ENCODE measurements at places on chromosomes 3 and 15.

- no peak for DNase-seq
These were observed 43.8 kb downstream of the GAP43 start for GRCh38 chr3:115666920-115667737.

GRCh38 chr15:74844319-74845207 lies 1.6 kb upstream of the ULK3 start:
- DNase-seq, result no peak

GRCh38 chr3:194871143-194871863 lies 185.6 kb downstream of the FAM43A start:
- no peak for DNase-seq

- DNase-seq, result no peak
These were observed 141.2 kb downstream of the STT3B start for GRCh38 chr3:31673950-31674349.

DNA sequence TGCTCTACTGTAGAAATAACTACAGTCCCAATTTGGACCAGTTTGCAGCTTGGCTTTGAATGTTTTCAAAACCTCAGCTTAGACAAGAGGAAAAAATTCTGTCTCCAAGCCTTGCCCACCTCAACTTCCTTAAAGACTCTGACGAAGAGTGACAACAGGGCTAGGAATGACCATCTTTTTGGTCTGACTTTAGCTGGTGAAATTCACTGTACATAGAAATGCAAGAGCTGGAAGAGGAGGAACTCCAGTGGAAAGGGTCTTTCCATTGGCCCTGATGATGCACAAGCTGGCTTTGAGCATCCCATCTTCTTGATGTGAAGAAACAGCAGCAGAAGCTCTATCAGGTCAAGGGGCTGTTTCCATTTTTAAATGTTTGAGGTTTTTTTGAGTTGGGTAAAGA lies 22.7 kb upstream of the SH3BP5 start:
- DNase-seq, result no peak

GRCh38 chr3:161969867-161970266 lies 473.3 kb downstream of the OTOL1 start:
- no peak for DNase-seq

GRCh38 chr3:154122912-154123559 lies 1.8 kb downstream of the ARHGEF26 start:
- no peak for DNase-seq

DNA sequence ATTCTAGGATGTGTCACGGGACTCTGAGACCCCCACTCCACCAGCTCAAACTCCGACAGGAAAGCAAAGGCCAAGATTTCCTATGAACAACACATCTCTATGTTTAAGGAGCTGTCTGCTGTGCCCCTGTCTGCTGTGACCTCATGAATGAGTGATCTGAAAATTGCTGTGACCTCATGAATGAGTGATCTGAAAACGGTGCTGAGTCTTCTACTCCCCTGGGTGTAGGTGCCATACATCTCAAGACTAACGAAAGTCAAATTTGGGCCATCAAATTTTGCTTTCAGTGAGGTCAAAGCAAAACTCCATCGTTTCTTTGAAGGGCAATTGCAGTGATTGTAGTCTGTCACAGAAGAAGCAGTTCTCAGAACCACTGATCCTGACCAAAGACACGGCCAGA lies 24.4 kb downstream of the IL5RA start:
- no peak for DNase-seq

GRCh38 chr15:38049891-38050290 lies 115.5 kb downstream of the TMCO5A start:
- DNase-seq, result no peak

GRCh38 chr3:101936419-101937356 lies 87.4 kb downstream of the NFKBIZ start:
- no peak for DNase-seq

- DNase-seq, result no peak
These were observed 8.3 kb downstream of the LRRC3B start for GRCh38 chr3:26630669-26631389.

DNA sequence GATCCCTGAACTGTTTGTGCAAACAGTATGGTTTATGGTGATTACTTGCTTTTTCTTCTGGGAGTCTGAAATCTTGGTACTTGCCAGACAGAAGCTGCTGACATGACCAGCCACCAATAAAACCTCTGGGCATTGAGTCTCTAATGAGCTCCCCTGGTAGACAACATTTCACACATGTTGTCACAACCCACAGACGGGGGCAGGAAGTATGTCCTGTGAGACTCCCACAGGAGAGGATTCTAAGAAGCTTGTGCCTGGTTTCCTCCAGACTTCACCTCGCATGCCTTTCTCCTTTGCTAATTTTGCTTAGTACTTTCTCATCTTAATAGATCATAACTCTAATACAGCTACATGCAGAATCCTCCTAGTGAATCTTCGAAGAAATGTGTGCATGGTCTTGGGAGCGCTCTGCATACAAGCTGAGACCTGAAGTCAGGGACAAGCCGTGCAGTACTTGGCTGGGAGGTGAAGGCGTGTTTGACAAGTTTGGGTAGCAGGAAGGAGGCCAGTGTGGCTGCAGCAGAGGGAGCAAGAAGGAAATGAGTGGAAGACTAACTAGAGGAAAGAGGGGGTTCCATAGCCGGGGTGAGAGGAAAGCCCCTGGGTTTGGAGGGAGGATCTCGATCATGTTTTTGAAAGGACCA lies 49.0 kb downstream of the B3GNT5 start:
- no peak for DNase-seq

DNA sequence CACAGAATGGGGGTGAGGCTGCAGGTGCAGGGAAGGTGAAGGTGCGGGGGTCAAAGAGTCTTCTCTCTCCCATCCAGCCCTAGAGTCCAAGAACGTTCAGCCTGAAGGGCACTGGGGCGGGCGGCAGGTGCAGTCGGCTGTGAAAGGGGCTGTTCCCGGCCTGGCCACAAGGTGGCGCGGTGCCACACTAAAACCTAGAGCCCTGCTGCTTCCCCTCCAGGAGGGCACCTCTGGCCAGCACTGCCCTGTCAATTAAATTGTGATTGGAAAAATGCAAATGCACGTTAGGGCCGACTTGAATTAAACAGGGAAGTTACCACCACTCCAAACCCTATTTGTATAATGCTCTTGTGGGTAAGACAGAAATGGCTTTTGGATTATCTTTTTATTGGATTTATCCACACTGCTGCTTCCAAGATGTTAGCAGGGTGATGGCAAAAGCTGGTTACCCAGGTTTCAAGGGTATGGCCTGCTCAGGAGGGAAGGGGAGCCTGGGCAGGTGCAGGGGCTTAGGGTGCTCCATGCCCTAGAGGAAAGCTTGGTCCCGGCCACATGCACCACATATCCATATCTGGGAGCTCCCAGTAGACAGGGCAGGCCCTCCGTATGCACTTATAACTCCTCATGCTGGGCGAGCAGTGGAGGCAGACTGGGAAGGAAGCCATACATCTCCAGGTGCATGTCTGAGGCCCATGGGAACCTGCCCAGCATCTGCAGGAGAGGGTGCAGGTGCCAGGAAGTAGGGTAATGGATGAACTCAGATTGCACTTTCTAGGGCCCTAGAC lies 119.8 kb downstream of the ADCY5 start:
- DNase-seq, result peak; percentile 43

DNA sequence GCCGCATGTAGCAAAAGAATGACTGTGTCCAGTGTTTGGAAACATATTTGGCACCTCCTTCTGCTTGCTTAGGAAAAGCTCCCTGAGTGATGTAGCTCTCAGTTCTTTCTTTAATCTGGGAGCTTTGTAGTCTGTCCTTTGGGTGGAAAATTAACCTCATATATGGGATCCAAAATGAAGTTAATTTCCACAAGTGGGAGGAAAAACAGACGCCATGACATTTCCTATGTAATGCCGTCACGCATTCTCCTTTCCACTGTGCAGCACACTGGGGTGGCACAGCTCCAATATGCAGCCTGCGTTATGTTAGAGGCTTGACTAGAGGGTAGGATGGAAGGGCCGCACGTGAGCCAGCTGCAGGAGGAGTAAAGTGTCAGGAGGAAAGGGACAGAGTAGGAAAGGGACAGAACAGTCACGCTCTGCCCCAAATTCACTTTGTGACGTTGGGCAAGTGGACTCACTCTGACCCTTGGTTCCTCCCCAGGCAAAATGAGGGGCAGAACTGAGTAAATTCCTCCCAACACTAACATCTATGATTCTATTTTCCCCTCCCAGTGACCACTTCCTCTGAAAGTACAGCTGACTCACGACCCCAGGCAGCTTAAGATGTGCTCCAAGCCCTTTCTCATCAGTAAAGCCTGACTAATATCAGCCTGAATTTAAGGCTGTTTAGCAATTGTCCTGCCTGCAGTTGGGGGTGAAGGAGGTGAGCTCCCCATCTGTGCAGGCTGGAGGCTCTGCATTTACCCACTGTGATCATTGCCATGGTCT lies 176.5 kb upstream of the PFN2 start:
- no peak for DNase-seq

- no peak for DNase-seq
These were observed 498.1 kb upstream of the TPRG1 start for GRCh38 chr3:188673646-188674186.

- no peak for DNase-seq
These were observed 80.6 kb downstream of the PLD1 start for GRCh38 chr3:171729452-171730334.

DNA sequence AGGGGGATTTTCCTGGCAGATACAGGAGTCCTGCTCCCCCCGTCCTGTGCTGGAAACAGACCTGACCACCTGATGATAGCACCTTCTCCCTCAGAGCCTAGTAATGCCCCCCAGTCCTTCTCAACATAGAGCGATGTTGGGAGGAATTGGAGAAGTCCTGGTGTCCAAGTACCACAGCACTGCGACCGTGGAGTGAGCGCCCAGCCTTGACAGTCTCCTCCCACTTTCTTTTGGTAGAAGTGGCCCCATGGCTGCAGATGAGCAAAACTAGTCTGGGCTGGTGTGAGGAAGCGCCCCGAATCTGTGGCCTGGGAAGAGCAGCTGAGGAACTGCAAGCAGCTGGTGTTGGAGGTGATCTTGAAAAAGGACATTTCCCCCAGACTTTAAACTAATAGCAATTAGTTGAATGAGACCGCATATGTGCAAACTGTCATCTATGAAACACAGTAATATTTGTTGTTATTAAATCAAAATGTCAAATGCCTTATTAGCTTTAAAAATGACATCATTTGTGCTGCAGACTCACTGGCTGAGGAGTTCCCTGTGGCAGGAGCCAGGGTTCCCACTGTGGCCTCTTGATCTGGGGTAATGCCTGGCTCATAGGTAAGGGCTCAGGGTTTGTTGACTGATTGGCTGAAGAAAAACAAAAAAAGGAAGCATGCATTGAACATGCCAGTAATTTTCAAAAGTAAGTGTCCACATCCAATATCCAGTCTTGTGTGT lies 121.8 kb downstream of the CACNA2D3 start:
- DNase-seq, result no peak

DNA sequence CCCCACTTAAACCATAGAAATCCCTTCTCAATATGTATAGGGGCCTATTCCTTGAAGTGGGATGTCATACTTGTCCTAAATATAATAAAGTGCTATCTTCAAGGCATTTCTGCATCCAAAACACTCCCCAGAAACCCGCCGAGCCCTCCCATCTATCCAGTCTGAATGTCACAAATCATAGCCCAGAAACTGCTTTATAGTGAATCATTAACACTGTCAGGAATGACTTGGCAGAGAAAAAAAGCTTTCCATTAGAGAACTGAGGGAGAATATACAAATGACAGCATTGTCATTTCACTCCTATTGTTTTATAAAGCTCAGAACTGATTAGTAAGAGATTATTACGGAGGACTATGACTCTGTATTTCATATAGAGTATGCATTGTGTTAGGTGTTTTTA lies 48.4 kb upstream of the MEIS2 start:
- DNase-seq, result no peak

- DNase-seq, result no peak
These were observed 81.2 kb downstream of the ANO10 start for GRCh38 chr3:43540624-43541023.

DNA sequence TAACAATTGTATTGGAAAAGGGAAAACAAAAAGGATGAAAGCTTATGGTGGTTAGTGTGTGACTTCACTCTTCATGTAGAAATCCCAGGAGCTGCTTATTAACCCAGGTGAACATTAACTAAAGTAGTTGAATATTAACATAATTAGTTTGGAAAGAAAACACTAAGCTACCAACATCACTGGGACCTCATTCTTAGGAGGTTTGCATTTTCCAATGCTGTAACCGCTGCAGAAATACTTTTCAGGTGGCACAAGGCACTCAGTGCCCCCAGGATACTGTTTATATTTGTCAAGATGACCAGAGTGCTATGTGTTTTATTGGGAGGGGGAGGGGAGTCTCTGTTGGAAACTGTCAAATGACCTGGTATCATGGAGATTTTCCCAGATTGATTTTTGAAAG lies 25.9 kb upstream of the VILL start:
- no peak for DNase-seq

GRCh38 chr3:13015286-13016082 lies 57.7 kb downstream of the IQSEC1 start:
- no peak for DNase-seq

GRCh38 chr3:142839831-142840230 lies 49.1 kb downstream of the PCOLCE2 start:
- DNase-seq, result no peak

DNA sequence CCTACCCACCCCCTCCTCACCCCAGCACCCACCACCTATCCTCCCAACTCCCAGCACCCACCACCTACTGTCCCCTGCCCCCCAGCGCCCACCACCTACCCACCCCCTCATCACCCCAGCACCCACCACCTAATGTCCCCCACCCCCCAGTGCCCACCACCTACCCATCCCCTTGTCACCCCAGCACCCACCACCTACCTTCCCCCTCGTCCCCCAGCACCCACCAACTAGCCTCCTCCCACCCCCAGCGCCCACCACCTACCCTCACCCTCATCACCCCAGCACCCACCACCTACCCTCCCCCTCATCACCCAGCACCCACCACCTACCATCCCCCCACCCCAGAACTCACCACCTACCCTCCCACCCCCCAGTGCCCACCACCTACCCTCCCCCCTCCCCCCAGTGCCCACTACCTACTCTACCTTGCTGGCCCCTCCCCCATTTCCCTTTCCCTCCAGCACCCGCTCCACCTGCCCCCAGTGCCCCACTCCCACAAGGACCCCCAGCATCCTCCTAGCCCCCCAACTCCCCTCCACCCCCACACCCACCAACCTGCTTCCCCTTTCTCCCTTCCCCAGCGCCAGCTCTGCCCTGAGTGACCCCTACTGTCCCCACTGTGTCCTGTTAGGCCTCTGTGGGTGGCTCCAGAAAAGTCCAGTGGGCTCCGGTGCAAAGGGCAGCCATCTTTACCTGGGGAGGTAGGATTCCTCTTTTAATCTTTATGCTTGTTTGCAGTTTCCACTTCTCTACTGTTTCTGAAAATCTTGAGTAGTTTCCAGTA lies 1.2 kb downstream of the UROC1 start:
- DNase-seq, result no peak

GRCh38 chr3:107260207-107260606 lies 117.0 kb upstream of the CCDC54 start:
- no peak for DNase-seq
